MCF 10A (cell line): ENCODE measurements at places on chromosomes 2 and 18. TPM values are rescaled to one million over a fixed set of nuclear protein-coding genes. Genes with fewer than 3 reads are reported as not detected.

Gene CABYR
- total RNA-seq: 3.0 TPM in 2 replicates

Gene RGPD3
- 0.20 TPM in 1 of 2 replicates, not detected in the other for total RNA-seq

Gene AUP1
- 138 and 140 TPM in 2 replicates for total RNA-seq

Gene PROKR1
- total RNA-seq: not detected in 2 replicates

Gene SERPINB4
- not detected in 2 replicates for total RNA-seq

Gene CNGA3
- total RNA-seq: not detected in 2 replicates

Gene MOB4
- 15.6 and 20.5 TPM in 2 replicates for total RNA-seq

Gene HOXD12
- not detected in 2 replicates for total RNA-seq

Gene ACTG2
- not detected in 2 replicates for total RNA-seq

Gene MSH2
- 7.6 and 8.7 TPM in 2 replicates for total RNA-seq

Gene TMEM17
- total RNA-seq: 2.6 and 3.1 TPM in 2 replicates

Gene MAPRE2
- 7.0 and 7.7 TPM in 2 replicates for total RNA-seq

Gene C1GALT1C1L
- 0.27 TPM in 1 of 2 replicates, not detected in the other for total RNA-seq

Gene MC4R
- not detected in 2 replicates for total RNA-seq

Gene TEKT4
- total RNA-seq: not detected in 2 replicates

Gene CEBPZ
- 46.6 and 61.7 TPM in 2 replicates for total RNA-seq

Gene NYAP2
- not detected in 2 replicates for total RNA-seq

GRCh38 chr2:241937297-241937696 lies 67.8 kb downstream of the RTP5 start:
- no peaks in the 10 kb centered on the region for H3K36me3 ChIP-seq

- H3K4me1 ChIP-seq: no peaks in the 10 kb centered on the region
- H3K27ac ChIP-seq: no peak overlapping the region
- no peaks in the 10 kb centered on the region for H3K36me3 ChIP-seq
- no peak overlapping the region for H3K4me3 ChIP-seq
These were observed 124.0 kb downstream of the GATA6 start for GRCh38 chr18:22293417-22293816.

GRCh38 chr2:18845854-18846445 lies 256.6 kb upstream of the NT5C1B start:
- DNase-seq: no peak
- H3K27me3 ChIP-seq: no peaks in the 10 kb centered on the region
- H3K36me3 ChIP-seq: no peaks in the 10 kb centered on the region

GRCh38 chr2:15260835-15261234 lies 300.3 kb downstream of the NBAS start:
- no peak overlapping the region for H3K27ac ChIP-seq
- no peak overlapping the region for H3K4me3 ChIP-seq

DNA sequence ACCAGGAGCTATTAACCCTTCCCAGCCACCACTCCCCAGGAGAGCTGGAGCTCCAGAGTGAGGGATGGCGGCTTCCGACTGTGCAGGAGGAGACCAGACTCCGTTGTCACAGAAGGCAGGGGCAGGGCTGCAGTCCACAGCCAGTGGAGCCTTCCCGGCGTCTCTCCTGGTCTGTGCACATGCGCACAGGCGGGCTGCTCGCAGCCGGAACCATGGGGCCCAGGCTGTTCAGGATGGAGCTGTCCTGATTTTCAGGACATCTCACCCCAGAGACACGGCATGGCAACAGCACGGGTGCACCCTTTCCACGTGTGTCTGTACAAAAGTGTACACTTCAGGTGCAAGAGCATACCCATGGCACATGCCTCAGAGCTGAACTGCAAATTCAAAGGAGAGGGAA lies 28.9 kb downstream of the EIPR1 start:
- H3K4me1 ChIP-seq: no peaks in the 10 kb centered on the region
- H3K36me3 ChIP-seq: peaks cover 24% of the 10 kb centered on the region
- no peaks in the 10 kb centered on the region for H3K27me3 ChIP-seq
- H3K4me3 ChIP-seq: no peak overlapping the region

GRCh38 chr2:226838722-226839121 lies 2.9 kb downstream of the RHBDD1 start:
- peaks cover 11% of the 10 kb centered on the region for H3K4me1 ChIP-seq
- peaks cover 31% of the 10 kb centered on the region for H3K36me3 ChIP-seq
- H3K27me3 ChIP-seq: no peaks in the 10 kb centered on the region

DNA sequence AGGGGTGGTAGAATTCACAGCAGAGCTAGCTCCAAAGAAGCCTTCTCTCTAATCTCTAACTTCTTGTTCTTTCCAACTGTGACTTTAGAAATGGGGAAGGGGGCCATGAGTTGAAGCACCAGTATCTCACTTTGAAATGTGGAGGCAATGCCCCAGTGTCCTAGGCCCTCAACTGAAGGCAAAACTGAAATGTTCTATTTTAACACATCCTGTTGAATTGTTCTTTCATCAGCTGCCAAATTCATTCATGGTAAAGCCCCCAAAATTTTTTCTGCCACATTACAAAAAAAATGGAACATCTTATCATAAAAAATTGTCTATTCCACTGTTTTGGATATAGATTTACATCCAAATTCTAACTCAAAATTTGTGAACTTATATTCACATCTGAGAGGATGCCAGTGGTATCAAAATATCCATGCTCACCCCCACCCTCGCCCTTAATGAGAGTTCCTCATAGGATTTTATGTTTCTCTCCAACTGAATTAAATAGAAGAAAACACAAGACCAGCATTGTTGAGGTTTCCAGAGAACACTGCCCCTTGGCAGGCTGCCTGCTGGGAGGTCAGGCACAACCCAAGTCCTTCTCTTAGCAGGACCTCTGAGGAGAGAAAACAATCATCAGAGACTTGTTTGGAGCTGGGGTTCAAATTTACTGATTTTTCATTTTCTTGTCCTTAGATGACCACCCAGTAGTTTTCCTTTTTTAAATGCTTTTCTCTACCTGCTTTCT lies 147.4 kb upstream of the PGAP1 start:
- H3K27me3 ChIP-seq: no peaks in the 10 kb centered on the region
- no peak for DNase-seq
- no peak overlapping the region for H3K4me3 ChIP-seq
- no peaks in the 10 kb centered on the region for H3K4me1 ChIP-seq

DNA sequence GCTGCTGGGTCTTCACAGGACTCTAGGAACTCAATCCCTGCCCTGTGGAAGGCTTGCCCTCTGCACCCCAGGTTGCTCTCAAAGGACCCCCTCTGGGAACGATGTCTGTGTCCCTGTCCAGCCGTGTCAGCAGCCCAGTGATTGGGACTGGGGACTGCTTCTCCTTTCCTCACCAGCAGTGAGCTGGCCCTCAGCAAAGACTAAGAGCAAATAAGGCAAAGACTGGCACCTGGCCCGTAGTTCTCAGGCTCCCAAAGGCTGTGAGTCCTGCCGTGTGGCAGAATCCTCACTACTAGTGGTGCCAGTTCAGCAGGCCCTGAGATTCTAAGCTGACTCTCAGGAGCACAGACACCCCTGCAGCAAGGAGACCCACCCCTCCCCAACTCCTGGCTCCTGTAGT lies 47.8 kb downstream of the TMEM163 start:
- H3K4me1 ChIP-seq: no peaks in the 10 kb centered on the region
- no peak overlapping the region for H3K27ac ChIP-seq
- no peak overlapping the region for H3K4me3 ChIP-seq
- DNase-seq: no peak
- no peaks in the 10 kb centered on the region for H3K27me3 ChIP-seq

GRCh38 chr2:182920631-182921056 lies 54.2 kb upstream of the FRZB start:
- H3K27me3 ChIP-seq: no peaks in the 10 kb centered on the region
- H3K4me1 ChIP-seq: peaks cover 20% of the 10 kb centered on the region
- peaks cover 64% of the 10 kb centered on the region for H3K36me3 ChIP-seq
- no peak for DNase-seq
- H3K27ac ChIP-seq: no peak overlapping the region

GRCh38 chr2:160751021-160751420 lies 257.4 kb upstream of the RBMS1 start:
- no peaks in the 10 kb centered on the region for H3K27me3 ChIP-seq
- no peak overlapping the region for H3K4me3 ChIP-seq
- DNase-seq: peak; percentile 11

GRCh38 chr2:174631009-174631981 lies 33.7 kb upstream of the WIPF1 start:
- peaks cover 4% of the 10 kb centered on the region for H3K36me3 ChIP-seq
- no peak overlapping the region for H3K4me3 ChIP-seq
- no peak overlapping the region for H3K27ac ChIP-seq
- DNase-seq: peak; percentile 17
- H3K4me1 ChIP-seq: no peaks in the 10 kb centered on the region
- no peaks in the 10 kb centered on the region for H3K27me3 ChIP-seq

- H3K4me1 ChIP-seq: no peaks in the 10 kb centered on the region
- peaks cover 34% of the 10 kb centered on the region for H3K27me3 ChIP-seq
- H3K27ac ChIP-seq: no peak overlapping the region
- H3K36me3 ChIP-seq: no peaks in the 10 kb centered on the region
These were observed 22.2 kb downstream of the GALR1 start for GRCh38 chr18:77271576-77272481.

DNA sequence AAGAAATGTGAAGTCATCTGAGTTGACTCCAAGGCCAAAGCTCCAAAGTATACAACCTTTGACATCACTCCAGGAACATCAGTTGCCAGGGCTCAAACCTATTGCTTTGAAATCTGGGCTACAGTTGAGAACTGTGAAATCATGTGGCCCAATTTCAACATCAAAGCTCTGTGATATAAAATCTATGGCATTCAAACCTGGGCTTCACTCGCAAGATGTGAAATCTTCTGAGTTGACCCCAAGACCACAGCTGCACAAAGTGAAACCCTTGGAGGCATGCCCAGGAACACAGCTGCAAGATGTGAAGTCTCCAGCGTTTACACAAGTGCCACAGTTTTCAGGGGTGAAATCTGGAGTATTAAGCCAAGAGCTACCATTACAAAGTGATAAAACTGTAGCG lies 9.4 kb upstream of the ZNF512 start:
- no peaks in the 10 kb centered on the region for H3K27me3 ChIP-seq
- peak; percentile 9 for DNase-seq
- no peak overlapping the region for H3K27ac ChIP-seq
- no peaks in the 10 kb centered on the region for H3K36me3 ChIP-seq
- H3K4me1 ChIP-seq: no peaks in the 10 kb centered on the region

- H3K27ac ChIP-seq: no peak overlapping the region
- no peaks in the 10 kb centered on the region for H3K36me3 ChIP-seq
- no peak overlapping the region for H3K4me3 ChIP-seq
- no peaks in the 10 kb centered on the region for H3K4me1 ChIP-seq
These were observed 1502.9 kb downstream of the LRP1B start for GRCh38 chr2:140627885-140628284.

DNA sequence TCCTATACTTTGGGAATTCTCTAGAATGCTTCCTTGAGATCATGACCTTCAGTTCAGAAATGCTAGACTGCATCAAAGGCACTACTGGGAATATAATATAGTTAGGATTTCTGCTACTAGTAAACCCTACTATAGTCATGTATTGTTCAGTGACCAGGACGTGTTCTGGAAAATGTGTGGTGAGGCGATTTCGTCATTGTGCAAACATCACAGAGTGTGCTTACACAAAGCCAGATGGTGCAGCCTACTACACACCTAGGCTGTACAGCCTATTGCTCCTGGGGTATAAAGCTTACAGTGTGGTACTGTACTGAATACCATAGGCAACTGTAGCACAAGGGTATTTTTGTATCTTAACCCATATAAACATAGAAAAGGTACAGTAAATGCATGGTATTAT lies 13.0 kb downstream of the CXCR4 start:
- H3K27me3 ChIP-seq: no peaks in the 10 kb centered on the region
- H3K36me3 ChIP-seq: no peaks in the 10 kb centered on the region
- no peak overlapping the region for H3K27ac ChIP-seq

DNA sequence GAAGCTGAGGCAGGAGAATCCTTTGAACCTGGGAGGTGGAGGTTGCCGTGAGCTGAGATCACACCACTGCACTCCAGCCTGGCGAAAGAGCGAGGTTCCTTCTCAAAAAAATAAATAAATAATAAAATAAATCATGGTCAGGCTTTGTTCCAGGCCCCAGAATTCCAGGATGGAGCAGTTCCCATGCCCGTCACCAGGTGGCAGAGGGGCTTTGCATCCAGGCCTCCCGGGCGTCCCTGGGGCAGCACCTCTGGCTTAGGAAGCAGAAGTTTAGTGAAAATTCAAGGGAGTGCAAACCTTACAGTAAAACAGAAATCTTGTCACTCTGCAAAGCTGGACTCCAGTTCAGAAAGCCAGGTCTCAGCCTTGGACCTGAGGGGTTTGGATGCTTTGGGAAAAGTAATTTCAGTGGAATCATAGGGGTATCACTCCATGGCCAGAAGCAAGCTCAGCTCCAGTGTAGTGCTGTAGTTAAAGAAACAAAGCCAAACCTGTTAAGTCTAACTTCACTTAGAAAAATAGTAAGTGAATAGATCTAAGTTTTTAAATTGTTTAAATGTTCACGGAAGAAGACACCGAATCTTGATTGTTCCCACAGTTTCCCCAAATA lies 512.7 kb downstream of the CMPK2 start:
- no peak overlapping the region for H3K4me3 ChIP-seq
- H3K27ac ChIP-seq: no peak overlapping the region
- DNase-seq: peak; percentile 68
- no peaks in the 10 kb centered on the region for H3K4me1 ChIP-seq
- no peaks in the 10 kb centered on the region for H3K36me3 ChIP-seq
- no peaks in the 10 kb centered on the region for H3K27me3 ChIP-seq

GRCh38 chr2:10546975-10547391 lies 98.9 kb upstream of the ODC1 start:
- H3K4me3 ChIP-seq: no peak overlapping the region
- no peaks in the 10 kb centered on the region for H3K27me3 ChIP-seq
- H3K27ac ChIP-seq: no peak overlapping the region
- H3K36me3 ChIP-seq: no peaks in the 10 kb centered on the region
- H3K4me1 ChIP-seq: peaks cover 8% of the 10 kb centered on the region

DNA sequence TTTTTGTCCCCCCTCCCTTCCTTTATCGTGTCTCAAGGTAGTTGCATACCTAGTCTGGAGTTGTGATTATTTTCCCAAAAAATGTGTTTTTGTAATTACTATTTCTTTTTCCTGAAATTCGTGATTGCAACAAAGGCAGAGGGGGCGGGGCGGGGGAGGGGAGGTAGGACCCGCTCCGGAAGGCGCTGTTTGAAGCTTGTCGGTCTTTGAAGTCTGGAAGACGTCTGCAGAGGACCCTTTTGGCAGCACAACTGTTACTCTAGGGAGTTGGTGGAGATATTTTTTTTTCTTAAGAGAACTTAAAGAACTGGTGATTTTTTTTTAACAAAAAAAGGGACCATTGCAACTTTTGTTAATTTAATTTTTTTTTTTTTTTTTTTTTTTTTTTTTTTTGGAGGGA lies 2.1 kb downstream of the SOX11 start:
- H3K4me3 ChIP-seq: no peak overlapping the region
- no peaks in the 10 kb centered on the region for H3K36me3 ChIP-seq
- no peaks in the 10 kb centered on the region for H3K4me1 ChIP-seq
- DNase-seq: no peak
- no peak overlapping the region for H3K27ac ChIP-seq

DNA sequence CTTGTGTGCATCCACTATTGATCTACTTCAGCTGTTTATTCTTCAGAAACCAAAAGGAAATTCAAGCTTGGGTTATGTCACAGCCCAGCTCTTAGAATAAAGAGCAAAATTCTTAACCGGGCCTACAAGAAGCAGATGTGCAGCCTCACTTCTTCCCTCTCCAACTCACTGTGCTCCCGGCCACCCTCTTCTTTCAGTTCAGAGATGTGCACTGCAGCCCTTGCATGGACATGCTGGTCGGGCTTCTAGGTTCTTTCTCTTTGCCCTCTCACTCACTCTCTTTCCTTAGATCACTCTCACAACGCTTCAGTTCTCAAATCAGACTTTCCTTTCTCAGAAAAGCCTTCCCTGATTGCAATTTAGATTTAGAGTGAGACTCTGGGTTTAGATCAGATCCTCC lies 104.1 kb downstream of the CHN1 start:
- DNase-seq: no peak
- H3K36me3 ChIP-seq: no peaks in the 10 kb centered on the region
- no peak overlapping the region for H3K4me3 ChIP-seq

- DNase-seq: no peak
- no peak overlapping the region for H3K4me3 ChIP-seq
- no peak overlapping the region for H3K27ac ChIP-seq
These were observed 61.4 kb upstream of the TUBA3E start for GRCh38 chr2:130259594-130259993.
